ENCODE measurements at places on chromosomes 11 and 22.

DNA sequence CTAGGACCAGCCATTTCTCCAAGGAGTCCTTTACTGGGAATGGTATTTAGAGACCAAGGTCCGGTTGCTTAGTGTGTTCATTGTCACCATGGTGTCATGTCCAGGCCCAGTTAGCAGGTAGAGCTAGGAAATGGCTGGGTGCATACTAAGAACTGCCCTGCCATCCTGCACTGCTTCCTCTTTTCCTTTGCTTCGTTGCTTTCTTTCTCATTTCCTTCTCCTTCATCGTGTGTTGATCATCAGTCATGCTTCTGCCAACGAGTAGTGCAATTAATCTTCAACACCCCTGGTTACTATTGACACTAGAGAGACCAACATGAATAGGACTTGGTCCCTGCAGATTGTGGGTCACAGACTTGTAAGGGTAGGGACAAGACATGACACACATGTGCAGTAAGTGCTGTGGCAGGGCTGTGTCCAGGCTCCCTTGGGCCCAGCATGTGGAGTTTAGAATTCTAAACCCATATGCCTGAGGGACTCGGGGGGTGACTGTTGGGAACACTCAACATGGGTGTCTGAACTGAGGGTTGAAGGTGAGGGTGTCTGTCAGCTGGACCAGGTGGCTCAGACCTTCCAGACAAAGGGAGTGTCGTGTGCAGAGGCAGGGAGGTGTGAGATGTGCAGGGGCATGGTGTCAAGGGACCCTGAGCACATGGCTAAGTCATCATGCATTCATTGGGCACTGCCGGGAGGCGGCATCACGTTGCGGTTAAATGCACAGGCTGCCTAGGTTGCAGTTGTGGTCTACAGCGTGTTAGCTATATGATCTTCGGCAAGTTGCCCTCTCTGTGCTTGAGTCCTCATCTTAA, 42.6 kb downstream of the ST14 start:
- DNase-seq = no peak

- no peak for DNase-seq
These were observed 44.2 kb downstream of the SNX19 start for GRCh38 chr11:130872102-130872501.

DNA sequence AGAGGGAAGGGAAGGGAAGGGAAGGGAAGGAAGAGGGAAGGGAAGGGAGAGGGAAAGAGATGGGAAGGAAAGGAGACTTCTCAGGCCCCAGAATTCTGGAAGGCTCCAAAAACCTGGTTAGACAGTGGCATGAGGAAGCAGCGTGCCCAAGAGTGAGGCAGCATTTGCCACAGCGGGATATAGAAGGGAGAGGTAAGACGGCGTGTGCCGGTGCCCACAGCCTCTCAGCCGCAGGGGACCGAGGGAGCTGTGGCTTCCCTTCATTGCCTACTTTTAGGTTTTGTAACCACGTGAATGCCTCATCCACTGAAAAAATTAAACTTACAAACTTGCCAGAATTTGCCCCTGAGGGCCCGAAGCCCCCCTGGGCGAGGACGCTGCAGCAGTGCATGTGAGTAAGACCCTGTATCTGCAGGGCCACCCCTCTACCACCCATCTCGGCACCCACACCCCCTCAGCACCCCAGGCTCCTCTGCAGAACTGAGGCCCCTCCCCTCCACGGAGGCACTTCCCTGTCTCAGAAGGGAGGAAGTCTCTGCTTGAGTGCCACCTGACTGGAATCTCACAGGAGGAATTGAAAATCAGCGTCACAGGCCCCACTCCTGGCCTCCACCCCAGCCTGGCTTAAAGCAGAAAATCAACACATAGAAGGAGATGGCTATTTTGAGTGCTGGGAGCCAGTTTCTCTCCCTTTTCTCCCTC, 58.1 kb downstream of the LINC01488 start:
- DNase-seq = peak; percentile 86

DNA sequence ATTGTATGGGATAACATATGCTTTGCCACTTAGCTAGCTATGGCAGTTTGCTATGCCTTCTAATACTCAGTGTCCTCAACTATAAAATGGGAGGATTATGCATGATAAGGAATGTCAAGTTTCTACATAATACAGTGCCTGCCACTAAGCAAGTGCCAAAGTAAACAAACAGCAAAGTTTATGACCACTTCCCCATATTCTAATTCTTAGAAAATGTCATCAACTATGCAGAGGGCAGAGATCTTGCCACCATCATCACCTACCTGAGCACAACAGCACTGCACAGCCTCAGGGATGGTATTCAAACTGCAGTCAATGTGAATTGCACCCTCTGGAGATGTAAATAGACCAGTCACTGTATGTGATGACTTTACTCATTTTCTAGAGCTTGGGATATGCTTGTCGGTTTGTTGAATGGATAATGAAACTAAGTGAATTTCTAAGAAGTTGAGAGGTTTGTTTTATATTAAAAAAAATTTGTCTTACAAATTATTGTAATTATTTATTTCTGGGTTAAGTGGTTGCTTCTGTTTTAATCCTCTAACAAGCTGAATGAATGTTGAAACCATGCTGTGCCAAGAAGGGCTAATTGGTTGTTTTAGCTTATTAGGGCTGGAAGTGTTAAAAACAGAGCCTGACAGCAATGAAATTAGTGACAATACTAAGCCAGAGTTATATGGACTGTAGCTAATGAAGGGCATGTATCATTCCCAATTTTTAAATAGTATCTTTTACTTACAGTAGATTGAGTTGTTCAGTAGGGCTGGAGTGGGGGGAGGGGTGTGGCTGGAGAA, 398.4 kb downstream of the CNTN5 start:
- DNase-seq = no peak

DNA sequence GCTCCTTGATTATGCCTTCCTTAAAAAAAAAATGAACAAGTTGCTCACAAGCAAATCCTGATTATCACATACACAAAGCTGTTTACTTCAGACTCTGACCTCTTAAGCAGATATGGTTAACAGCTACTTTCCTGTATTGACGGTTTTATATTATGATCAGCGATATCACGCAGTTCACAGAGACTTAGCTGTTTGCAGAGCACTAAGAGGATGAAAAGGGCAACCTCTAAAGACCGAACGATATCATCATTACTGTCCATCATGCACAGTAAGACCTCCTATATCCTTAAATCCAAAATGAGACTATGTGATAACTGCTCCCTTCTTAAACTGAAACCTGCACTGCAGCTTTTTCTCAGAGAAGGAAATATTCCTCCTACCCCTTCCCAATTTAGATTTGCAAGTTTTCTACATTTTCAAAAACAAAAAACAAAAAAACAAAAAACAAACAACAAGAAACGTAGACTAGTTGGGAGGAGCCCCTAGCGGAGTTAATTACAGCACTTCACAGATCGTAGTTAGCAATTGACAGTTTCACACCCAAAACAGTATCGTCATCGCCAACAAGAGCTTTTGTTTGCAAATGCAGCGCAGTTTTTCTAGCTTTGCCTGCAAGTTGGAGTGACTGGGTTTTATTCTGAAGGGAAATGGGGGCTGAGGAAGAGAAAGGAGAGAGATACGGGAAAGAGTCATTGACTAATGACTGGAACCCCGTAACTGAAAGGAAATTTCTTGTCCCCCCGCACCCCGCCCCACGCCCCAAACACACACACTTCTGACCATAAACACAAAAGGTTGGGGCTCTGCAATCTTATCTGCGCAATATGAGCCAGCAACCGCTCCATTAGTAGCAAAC, 1.2 kb downstream of the DDX6 start:
- no peak for DNase-seq

DNA sequence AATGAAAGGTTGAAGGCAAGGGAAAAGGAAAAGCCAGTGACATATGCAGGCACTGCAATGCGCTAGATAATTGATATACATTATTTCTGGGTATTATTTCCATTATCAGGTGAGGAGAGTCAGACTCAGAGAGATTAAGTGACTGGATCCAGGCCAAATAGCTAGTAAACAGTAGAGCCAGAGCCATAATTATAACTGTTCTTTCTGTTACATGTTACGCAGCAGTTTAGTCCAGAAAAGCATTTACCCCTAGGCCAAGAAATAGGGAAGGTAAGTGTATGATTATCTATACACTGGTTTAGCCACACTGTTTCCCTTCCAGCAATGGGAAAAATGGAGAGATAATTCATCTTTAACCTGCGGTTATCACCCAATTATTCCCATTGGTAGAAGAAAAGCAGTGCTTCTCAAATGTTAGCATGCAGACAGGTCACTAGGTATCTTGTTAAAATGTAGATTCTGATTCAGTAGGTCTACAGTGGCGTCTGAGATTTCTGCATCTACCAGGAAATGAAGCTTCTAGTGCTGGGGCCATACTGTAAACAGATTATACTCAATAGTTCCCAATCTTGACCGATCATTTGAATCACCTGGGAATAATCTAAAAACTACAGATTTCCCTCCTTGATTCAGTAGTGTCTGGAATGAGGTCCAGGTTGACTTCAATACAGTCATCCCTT, 69.4 kb downstream of the RBFOX2 start:
- DNase-seq = no peak

DNA sequence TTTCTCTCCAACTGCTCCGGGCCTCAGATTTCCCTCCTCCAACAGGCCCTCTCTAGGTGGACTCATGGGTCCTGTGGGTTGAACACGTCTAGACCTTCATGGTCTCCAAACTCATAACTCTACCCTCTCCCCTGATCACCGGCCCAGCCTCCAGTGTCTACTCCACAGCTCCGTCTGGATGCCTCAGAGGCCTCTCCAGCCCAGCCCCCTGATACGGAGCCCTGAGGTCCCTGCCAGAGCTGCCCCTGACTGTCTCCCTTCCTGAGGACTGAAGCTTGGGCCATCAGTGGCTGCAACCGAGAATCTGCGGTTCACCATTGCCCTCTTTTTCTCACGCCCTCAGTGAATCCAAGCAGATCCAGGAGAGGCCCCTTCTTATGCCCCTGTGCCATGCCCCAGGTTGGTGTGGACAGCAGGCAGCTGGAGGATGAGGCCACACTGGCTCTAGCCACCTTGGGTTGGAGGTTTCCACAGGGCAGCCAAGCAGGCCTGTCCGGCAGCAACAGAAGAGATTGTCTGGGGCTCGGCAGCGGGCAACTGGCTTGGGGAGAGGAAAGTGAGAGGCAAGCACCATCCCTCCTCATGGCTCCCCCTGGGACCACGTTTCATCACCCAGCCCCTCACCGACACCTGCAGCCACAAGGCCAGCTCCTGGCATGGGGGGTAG, 104.6 kb upstream of the FGF3 start:
- DNase-seq = no peak

DNA sequence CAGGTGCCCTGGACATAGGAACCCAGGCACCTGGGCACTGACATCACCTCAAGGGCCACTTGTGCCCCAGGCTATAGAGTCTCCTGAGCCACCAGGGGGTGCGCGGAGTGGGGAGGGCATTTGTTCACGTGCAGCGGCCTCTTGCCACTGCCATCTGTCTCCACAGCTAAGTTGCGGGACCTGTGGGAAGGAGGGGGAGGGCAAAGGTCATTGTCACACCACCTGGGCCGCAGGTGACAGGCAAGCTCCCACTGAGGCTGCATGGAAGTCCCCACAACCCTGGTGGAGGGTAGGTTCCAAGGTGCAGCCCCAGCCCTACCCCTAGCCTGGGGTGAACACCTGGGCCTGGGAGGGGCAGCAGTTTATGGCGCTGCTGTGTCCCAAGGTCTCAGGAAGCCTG, 79.5 kb downstream of the PIWIL3 start:
- no peak for DNase-seq

- no peak for DNase-seq
These were observed 83.4 kb downstream of the ALX4 start for GRCh38 chr11:44226490-44226889.

- no peak for DNase-seq
These were observed 114.6 kb downstream of the STIM1 start for GRCh38 chr11:3970108-3970507.

- DNase-seq = no peak
These were observed 106.2 kb downstream of the ABTB2 start for GRCh38 chr11:34251589-34251980.

- no peak for DNase-seq
These were observed 37.1 kb upstream of the NNMT start for GRCh38 chr11:114259124-114259526.

DNA sequence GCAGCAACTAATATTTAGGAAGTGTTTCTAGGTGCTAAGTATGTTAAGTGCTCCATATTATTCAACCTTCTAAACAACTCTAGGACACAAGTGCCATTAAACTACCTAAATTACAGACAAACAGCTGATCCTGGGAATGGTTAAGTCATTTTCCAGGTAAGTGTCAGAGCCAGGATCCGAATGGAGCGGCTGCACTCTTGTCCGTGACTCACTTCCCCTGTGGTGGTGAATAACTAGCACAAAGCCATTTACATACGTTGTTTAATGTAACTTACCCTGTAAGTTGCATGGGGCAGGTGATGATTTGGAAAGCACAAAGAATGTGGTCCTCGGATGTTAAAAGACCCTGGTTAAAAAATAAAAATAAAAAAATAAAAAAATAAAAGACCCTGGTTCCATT, 8.8 kb upstream of the PRG2 start:
- DNase-seq = no peak

- DNase-seq = no peak
These were observed 42.4 kb upstream of the KCNQ1OT1 start for GRCh38 chr11:2742201-2742600.

DNA sequence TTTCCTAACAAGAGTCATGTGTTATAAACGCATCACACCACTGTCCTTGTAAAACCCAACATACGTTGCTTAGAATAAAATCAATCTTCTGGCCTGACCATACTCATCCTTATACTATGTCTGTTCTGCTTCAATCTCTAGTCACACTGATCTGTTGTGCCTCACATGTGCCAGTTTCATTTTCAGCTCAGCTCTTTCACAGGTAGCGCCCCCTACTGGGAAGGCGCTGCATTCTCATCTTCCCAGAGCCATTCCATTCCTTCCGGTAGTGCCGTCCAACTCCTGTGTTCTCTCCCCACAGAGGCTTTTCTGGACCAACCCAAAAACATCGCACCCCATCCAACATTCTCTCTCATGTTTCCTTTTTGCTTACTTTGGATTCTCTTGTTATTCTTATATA, 22.2 kb downstream of the CASP5 start:
- peak; percentile 42 for DNase-seq

DNA sequence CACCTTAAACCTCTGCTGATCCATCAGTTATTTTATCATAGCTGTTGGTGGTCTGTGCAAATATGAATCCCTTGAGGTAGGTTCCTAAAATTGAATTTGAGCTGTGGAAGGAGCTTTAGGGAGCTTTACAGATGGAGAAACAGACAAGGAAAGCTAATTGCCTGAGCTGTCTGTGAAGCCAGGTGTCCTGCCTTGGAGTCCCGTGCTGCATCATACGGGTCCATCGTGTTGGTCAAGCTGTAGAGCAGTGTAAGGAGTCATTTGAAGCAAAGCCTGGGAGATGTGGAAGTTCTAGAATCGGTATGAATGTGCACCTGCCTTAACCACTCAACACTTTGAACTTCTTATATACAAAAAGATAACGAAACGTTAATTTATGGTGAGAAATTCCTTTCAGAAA, 1.0 kb downstream of the POLA2 start:
- DNase-seq = no peak

DNA sequence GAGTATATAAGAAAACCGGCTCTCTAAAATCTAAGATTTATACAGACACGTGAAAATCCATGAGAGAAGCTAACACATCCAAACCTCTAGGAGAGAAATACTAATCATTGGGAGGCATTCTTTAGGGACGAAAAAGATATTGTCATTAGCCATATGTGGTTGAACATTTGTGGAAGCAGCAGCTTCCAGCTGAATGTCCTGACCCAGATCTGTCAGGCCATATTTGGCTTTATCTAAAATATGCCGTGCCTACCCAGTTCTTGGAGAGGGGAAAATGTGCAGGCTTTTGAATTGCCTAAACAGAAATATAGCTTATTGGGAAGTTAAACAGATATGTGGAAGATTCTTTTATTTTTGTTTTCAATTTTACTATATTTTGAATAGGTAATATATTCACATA, 6.4 kb downstream of the CCDC89 start:
- no peak for DNase-seq
